Sigmoid colon (tissue), 7 donors: ENCODE measurements at places on chromosomes 6 and 20. TPM values are rescaled to one million over a fixed set of nuclear protein-coding genes. Genes with fewer than 3 reads are reported as not detected.

The OR11A1 gene
- polyA plus RNA-seq = not detected

The BANF2 gene
- not detected for polyA plus RNA-seq

The TP53TG5 gene
- 0.03 TPM for polyA plus RNA-seq

The GNAS gene
- 633 TPM for polyA plus RNA-seq

The ZBTB46 gene
- 0.23 TPM for polyA plus RNA-seq

The NRSN1 gene
- polyA plus RNA-seq = not detected

The HLA-G gene
- 0.09 TPM for polyA plus RNA-seq

The FAM83B gene
- polyA plus RNA-seq = 3.5 TPM

The FAM217A gene
- polyA plus RNA-seq = not detected

GRCh38 chr6:151699719-151700118 lies 107.8 kb upstream of the ESR1 start:
- no peak for DNase-seq

- DNase-seq = no peak
Measured at GRCh38 chr6:7920425-7920824, 9.8 kb upstream of the TXNDC5 start.

- no peak for DNase-seq
Measured at GRCh38 chr6:122063076-122063475, 336.4 kb upstream of the HSF2 start.

GRCh38 chr20:45342855-45343531 lies 5.2 kb downstream of the SDC4 start:
- no peak for DNase-seq

DNA sequence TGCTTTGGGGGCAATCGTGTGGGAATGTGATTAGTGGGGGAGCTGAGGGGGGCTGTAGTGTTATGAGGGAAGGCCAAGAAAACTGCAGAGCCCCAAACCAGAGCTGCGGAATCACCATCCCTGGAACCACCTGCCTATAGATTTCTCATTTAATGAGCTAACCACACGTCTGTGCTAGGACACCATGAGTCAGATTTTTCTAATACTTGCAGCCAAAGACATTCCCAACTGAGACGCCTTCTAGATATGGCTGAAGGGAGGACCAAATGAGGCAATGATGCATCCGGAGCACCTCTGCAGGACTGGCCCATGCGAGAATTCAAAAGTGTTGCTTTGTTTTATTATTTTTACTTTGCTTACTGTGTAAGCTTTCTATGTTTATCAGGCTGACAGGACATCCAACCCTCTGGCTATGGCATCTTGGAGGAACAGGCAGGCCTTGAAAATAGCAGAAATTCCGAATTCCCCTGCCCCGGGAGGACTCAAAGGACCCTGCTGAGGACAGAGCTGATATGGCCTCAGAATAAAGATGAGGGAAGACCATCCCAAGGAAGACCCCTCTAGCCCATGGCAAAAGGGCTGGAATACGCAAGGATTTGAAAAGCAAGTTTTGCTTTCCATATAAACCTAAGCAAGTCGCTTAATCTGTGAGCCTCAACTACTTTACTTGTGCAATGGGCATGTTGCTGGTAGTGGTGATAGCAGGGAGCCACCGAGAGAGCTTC lies 3.1 kb upstream of the PTGIS start:
- DNase-seq = peak; percentile 57

- DNase-seq = no peak
Measured at GRCh38 chr20:43541214-43541613, 17.6 kb upstream of the SGK2 start.

- DNase-seq = no peak
Measured at GRCh38 chr6:107399935-107400334, 59.4 kb downstream of the PDSS2 start.

DNA sequence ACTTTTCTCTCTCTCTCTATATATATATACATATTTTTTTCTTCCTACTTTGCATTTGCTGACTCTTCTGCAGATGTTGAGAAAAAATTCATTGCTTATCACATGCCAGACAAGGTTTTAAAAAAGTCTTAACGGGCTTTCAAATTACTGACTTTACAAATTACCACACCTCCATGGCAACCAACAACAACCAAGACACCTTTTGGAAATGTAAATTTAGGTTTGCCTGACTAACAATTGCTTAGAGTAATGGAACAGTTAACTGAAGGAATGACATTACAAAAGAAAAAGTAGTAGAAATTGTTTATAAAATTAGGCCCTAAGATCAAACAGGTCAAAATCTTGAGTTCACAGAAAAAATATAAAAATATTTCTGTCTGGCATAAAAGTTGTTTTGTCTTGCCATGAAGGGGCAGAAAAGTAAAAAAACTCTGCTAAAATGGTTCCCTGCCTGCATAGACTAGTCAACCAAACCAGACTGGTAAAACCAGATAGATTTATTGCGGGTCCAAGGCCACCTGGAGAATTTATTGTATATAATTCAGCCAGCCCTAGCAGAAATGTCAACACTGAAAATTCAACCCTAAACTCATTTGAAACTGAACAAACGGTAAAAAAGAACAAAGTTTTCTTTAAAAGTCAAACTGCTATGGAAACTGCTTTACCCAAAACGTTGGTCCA lies 92.8 kb upstream of the FRMD1 start:
- DNase-seq = no peak

DNA sequence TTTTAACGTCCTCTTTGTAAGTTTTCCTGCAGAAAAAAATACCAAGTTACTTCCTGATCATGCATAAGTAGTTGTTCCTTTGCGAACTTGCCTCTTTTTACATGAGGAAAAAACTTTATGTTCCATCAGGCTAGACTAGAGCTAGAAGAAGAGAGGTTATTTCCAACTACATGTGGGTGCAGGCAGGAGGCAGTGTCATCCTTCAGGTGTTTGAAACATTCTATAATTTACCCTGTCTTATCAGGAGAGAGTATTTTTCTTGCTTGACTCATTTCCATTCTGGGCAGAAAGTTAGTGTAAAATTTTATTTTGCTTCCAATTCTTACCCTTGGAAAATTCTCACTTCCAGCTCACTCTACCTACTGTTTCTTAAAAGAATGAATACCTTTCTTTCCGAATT lies 28.5 kb upstream of the EPHA7 start:
- no peak for DNase-seq

GRCh38 chr6:136762022-136762975 lies 30.0 kb downstream of the MAP3K5 start:
- no peak for DNase-seq

DNA sequence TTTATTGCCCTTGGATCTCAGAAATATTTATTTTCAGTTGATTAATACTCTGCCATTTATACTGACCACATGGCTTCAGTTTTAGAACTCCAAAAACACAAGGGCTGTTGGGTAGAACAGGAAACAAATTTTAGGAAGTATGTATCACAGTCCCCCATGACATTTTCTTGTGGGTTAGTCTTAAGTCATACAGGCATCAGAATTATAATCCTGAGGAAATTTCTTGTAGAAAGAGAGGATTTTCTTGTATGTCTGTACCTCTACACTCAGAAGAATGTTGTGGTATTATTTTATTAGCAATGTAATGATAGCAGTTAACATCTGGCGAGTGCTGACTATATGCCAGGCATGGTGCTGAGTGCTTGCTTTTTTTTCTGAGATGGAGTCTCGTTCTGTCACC lies 302.9 kb downstream of the CLIC5 start:
- no peak for DNase-seq

- no peak for DNase-seq
Measured at GRCh38 chr6:107642861-107643328, 153.0 kb downstream of the SOBP start.

GRCh38 chr6:163585932-163586437 lies 171.5 kb downstream of the QKI start:
- DNase-seq = peak; percentile 78

DNA sequence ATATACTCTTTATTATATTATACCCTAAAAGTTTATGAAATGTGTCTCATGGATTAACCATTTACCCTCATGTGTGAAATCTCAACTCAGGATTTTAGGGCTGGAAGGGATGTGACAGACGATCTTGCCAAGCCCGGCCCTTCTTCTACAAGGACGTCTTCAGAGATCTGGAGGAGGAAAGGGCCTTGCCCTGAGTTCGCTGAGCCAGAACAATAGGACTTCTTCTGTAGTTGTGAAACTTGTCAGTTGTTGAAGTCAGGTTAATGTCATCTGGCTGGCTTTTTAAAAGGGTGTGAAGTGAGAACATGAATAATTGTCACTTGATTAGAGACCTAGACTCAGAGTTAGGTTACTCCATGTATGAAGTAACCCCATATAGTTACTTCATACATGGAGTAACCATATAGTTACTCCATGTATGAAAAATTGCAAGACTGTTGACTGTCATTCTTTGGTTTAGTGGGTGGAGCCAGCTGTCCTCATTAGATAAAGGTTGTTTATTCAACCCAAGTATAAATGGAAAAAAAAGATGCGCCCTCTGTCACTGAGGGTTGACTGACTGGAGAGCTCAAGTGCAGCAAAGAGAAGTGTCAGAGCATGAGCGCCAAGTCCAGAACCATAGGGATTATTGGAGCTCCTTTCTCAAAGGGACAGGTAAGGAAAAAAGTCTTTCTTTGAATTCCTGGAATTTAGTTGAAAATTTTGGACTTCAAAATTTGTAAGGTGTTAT lies at the start of gene ARG1:
TSS of gene ARG1 (plus strand) at position 541 of the 730 bp plus-strand sequence. CDS start at position 598, 57 bp downstream.
- DNase-seq = no peak

DNA sequence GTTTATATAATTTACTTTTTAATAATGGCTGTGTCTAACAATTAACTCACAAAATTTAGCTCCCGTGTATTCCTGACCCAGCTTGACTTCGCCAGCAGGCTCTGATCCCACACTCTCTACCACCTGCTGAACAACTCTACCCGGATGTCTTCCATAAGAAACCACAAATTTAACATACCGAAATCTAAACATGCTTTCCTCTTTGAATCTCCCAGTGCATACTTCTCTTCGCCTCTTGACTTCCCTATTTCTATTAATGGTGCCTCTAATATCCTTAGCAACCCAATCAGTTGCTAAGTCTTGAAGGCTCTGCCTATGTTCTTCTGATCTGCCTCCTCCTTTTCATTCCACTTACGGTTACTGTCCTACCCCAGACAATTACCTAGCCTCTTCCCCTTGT lies 4.6 kb upstream of the MYB start:
- DNase-seq = no peak

- DNase-seq = peak; percentile 54
Measured at GRCh38 chr6:43204271-43205105, 22.5 kb downstream of the CUL9 start.

DNA sequence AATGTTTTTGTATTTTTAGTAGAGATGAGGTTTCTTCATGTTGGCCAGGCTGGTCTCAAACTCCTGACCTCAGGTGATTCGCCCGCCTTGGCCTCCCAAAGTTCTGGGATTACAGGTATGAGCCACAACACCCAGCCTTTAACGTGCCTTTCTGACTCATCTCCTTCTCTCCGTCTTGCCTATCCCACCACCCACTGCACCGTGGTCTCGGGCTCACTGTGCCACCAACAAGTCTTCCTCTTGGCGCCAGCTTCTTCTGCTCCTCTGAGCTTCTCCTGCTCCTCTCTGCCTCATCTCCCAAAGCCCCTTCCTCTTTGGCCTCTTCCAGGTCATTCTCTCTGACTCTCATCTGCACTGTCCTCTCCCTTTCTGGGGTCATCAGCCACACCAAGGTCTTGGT lies 41.0 kb downstream of the TMEM242 start:
- no peak for DNase-seq

DNA sequence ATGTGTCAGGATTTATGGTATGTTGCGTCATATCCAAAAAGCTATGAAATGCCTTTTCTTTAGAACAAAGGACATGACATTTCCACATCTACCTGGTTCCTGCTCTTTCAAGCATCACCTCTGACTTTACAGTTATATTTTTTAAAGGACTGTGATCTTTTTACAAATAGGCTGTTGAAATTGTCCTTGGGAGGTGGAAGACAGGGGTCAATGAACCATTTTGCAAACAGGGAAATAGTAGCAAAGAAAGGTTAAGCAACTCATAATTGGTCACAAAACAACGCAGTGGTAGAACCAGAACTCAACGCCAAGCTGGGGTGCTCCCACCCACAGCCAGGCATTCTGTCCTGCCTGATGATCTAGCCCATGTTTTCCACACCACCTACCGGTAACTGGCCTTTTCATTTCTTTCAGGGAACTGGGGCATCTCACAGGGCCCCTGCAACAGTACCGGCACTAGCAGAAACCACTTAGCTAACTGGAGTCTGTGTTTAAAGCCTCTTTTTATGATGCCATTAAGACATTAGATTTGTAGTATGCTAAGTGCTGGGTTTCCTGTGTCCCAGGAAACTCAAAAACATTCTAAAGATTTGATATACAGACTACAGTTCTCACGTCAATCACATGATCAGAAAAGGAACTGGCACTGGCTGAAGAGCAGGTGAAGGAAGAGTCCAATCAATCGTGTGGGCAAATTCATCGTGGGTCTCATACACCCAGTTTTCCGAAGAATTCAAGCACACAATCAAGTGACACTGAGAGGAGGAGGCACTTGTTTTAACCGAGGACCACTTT lies 13.9 kb downstream of the ZNF217 start:
- DNase-seq = no peak
